ENCODE measurements at places on chromosomes 13 and 19.

GRCh38 chr13:66305961-66306617 lies 924.0 kb downstream of the PCDH9 start:
- no peak for DNase-seq

GRCh38 chr13:43196750-43197370 lies 173.5 kb downstream of the DNAJC15 start:
- no peak for DNase-seq

DNA sequence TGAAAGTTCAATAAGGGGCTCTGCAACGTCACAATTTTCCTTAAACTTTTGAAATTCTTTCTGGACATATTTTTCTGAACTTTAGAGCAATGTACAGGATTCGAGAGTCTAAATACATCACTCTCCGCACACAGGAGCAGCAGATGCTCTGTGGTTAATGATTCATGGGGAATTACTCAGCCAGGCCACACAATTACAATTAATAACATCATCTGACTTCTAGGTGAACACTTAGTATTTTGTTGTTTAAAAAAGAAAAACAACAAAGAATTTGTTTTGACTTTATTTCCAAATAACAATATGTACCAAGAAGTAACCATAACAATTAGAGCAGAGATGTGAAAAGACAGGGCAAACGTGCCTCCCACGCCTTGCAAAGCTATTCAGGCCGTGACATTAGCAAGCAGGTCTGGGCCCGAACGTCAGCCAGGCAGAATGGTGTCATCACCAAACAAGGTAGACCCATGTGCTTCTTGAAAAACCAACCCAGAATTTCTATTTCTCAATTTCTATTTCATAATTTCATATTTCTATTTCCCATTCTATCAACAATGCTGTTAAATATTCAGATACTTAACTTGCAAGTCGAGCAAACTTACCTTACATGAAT lies 236.3 kb downstream of the COL4A1 start:
- DNase-seq: no peak

GRCh38 chr19:7512400-7512851 lies 3.5 kb upstream of the ZNF358 start:
- DNase-seq: no peak

DNA sequence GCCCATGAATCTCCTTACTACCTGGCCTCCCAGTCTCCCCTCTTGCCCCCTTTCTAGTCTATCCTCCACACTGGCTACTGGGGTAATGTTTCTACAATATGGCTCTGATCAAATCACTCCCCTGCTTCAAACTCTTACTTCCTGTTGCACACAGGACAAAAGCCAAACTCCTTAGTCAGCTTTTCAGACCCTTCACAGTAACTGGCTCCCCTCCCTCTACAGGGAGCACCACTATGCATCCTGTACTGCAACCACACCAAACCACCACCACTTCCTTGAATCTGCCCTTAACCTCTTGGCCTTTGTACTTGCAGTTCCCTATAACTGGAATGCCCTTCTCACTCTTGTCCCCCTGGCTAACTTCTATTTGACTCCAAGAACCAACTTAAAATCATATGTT lies 32.2 kb downstream of the DEDD2 start:
- DNase-seq: no peak

GRCh38 chr19:2109046-2109864 lies 12.5 kb downstream of the IZUMO4 start:
- no peak for DNase-seq

GRCh38 chr19:10332965-10333757 lies at the start of gene RAVER1:
RAVER1 (minus strand) TSS chr19:10333529; CDS start chr19:10333507, 22 bp downstream.
- peak; percentile 96 for DNase-seq

GRCh38 chr19:1252221-1252820 lies 3.9 kb downstream of the MIDN start:
- no peak for DNase-seq

DNA sequence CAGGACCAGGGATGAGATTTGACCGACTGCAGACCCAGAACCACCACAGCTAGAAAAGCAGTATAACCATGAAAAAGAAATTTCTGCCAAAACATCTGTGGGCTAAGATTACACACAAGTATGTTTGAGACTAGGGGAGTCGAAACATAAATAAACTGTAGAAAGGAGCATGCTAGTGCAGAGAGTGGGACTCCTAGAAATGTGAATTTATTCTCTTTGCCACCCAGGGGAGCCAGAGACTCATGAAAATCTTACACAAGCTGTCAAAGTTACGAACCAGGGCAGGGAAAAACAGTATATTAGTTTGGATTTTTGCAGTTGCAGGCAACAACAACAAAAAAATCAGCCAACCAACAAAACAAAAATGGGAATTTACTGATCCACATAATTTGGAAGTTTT lies 12.3 kb upstream of the HSPH1 start:
- DNase-seq: no peak

- no peak for DNase-seq
Measured at GRCh38 chr13:41306271-41307145, 4.6 kb upstream of the NAA16 start.

DNA sequence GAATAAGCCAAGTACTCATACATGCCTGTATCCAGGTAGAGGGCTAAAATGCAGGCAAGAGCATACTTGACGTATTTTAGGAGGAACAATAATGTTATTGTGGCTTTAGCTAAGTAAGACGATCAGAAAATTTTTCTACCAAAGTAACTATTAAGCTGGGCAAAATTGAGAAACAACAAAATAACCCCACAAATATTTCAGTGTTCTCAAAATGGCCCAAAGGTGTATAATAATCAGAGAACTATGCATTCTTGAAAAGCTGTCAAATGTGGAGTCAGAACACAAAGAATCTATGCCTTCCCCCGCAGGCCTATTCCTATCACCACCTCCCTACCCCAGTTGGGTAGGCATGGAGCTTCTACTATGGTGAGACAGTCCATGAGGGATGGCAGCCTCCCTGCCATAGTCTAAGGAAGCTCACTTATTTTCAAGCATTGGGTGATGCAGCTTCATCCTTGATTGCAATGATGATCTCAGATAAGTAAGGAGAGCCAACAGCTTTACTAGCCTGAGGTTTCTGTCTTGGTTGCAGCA lies 1132.5 kb upstream of the SPRY2 start:
- no peak for DNase-seq

DNA sequence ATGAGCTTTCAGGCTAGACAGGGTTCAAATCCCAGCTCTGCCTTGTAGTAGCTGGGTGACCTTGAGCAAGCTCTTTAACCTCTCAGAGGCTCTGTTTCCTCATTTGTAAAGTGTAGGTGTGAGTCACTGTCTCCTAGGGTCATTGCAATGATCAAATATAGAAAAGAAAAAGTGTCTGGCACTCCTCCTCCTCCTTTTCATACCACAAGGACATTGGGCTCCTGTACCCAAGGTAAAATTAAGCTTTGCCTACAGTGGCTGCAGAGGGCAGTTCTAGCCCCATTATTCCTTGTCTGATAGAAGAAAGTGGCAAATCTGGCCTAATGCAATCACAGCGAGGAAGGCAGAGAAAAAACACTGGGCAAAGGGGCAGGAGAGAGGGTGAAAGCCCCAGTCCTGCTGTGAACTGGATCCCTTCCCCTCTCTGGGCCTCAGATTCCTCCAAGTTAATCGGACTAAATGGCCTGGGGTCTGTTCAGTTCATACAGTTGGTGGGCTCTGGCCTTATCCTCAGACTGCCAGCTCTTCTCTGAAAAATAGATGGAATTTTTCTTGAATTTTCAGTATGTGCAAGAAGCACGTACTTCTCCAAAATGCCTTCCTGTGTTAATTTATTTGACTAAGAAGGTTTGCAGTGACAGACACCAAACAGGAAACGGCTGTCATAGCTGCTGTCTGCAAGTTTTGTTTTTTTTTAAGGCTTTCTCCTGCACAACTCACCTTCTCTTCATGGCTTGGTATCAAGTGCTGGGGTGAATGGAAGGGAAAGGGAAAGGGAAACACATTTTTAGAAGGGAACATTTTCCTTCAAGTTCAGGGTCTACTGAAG lies 35.3 kb downstream of the RGCC start:
- DNase-seq: no peak

DNA sequence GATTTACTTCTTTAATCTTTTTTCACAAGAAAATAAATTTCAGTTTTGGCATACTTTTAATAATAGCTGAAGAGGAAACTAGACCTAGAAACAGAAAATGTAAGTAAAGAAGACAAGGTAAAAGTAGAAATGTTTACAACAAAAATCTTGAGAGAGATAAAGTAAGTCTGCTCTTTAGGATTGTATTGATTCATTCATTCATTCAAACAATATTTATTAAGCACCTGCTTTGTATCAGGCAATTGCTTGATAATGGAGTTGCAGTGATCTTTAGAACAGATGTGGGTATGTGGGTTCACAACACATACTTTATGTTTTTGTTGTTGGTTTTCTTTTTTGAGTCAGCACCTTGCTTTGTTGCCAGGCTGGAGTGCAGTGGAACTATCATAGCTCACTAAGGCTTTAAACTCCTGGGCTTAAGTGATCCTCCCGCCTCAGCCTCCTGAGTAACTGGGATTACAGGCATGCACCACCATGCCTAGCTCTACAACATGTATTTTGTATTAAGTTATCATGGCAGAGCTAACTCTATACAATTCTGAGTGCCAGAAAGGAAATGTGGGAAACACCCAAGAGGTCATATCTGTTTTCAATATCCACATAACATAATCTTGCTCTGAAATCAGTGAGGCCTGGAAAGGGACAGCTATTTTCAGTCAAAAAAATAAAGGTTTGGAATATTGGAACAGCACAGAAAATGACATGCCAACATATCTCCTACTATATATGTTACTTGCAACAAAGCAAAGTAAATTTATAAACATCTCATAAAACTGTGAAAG lies 8.8 kb upstream of the SPART start:
- no peak for DNase-seq

- DNase-seq: no peak
Measured at GRCh38 chr19:35350591-35350990, 2.9 kb downstream of the FFAR1 start.

- DNase-seq: no peak
Measured at GRCh38 chr19:42276284-42276683, 7.2 kb downstream of the CIC start.

GRCh38 chr13:22893777-22894176 lies 287.0 kb upstream of the SGCG start:
- DNase-seq: no peak

- DNase-seq: no peak
Measured at GRCh38 chr13:102907016-102907756, 61.4 kb downstream of the ERCC5 start.

DNA sequence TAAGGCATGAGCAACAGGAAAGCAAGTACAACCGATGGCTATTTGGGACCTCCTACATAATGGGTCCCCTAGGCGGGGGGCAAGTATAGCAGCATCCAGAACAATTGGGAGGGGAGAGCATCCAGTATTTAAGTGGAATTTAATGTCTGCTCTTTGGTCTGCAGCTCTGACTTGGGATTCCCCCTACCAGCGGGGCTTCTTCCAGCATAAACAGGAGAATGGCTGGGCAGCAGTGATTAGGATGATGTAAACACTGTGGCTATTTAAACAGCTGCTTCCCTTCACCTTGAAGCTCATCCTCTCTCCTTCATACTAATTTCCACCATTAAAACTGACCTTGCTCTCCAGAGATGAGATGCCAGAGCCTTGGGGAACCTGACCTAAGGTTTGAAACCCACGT lies 73.9 kb upstream of the OXGR1 start:
- DNase-seq: no peak

GRCh38 chr19:48319647-48320541 lies 5.5 kb upstream of the EMP3 start:
- peak; percentile 54 for DNase-seq

DNA sequence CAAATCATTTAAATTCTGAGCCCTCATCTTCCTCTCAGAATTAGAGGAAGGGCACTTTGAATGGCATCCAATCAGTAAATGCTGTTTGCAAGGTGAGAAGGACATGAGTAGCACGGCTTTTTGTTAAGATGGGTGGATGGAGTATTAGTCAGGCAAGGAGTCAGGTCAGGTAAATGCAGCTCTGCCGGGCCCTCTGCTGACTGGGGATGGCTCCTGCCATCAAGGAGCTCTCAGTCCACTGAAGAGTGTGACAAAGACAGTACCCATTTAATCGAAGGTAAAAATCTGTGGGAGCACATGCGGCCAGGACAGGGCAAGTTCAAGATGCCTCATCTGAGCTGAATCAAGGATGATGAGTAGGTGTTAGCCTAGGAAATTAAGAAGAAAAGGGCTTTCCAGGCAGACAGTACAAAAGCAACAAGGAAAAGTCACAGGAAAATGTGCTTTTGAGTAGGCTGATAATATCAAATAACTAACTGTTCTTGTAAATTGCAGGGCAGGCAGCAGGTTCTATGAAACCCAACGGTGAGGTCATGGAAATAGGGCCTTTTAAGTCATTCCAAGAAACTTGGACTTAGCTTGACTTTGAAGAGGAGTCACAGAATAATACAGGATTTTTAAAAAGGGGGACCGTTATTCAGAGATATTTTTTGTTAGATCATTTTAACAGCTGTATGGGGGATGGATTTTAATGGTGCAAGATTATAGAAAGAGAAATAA lies 670.5 kb upstream of the ARGLU1 start:
- DNase-seq: no peak

GRCh38 chr13:68007576-68007975 lies 777.4 kb upstream of the PCDH9 start:
- no peak for DNase-seq

DNA sequence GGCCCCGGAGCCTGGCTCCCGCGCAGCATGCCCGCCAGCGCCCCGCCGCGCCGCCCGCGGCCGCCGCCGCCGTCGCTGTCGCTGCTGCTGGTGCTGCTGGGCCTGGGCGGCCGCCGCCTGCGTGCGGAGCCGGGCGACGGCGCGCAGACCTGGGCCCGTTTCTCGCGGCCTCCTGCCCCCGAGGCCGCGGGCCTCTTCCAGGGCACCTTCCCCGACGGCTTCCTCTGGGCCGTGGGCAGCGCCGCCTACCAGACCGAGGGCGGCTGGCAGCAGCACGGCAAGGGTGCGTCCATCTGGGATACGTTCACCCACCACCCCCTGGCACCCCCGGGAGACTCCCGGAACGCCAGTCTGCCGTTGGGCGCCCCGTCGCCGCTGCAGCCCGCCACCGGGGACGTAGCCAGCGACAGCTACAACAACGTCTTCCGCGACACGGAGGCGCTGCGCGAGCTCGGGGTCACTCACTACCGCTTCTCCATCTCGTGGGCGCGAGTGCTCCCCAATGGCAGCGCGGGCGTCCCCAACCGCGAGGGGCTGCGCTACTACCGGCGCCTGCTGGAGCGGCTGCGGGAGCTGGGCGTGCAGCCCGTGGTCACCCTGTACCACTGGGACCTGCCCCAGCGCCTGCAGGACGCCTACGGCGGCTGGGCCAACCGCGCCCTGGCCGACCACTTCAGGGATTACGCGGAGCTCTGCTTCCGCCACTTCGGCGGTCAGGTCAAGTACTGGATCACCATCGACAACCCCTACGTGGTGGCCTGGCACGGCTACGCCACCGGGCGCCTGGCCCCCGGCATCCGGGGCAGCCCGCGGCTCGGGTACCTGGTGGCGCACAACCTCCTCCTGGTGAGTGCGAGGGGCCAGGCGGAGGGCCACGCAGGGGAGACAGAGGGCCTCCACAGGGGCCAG lies at the start of gene KL:
Gene KL, plus strand, starts transcription at position 10 of the 909 bp plus-strand sequence. Its CDS starts 18 bp downstream, at position 28.
- DNase-seq: no peak

DNA sequence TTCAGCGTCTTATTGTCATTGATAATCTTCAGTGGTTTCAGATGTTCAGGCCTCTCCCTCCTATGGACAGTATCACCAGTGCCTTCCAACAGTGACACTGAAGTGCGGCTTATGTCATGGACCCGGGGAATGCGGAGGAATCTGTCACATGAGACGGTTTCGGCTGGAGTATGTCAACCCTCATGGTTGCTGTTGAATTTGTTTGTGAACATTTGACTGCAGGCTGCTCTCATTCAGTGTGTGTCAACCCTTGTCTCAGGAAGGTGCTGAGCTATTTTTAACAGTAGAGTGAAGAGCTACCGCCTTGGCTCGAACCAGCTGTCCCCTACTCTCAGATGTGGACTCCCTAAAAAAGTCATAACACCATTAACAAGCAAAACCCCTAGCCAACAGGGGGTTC lies 138.8 kb upstream of the RNF113B start:
- no peak for DNase-seq
